Activated CD8-positive, alpha-beta memory T cell treated with anti-CD3 and anti-CD28 coated beads for 1 hour (primary cell): ENCODE measurements at places on chromosomes 7 and 10.

DNA sequence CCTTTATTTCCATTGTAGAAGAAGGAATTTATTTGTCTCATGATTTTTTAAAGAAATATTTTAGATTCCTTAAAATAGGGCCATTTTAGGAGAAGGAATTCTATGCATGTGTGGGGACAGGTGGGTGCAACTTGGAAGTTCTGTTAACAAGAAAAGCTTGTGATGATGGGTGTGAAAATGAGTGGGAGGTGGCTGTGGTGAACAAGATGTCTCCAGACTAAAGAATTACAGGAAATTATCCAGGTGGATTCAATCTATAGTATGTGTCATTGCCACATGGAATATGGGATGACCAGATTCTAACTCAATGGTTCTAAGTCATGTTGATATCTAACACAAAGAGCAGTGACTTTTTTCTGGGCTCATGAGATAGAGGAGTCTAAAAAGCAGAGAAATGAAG lies 229.6 kb upstream of the IGFBP3 start:
- no peak for DNase-seq

- DNase-seq = no peak
Measured at GRCh38 chr10:86830043-86830591, 73.7 kb downstream of the BMPR1A start.

DNA sequence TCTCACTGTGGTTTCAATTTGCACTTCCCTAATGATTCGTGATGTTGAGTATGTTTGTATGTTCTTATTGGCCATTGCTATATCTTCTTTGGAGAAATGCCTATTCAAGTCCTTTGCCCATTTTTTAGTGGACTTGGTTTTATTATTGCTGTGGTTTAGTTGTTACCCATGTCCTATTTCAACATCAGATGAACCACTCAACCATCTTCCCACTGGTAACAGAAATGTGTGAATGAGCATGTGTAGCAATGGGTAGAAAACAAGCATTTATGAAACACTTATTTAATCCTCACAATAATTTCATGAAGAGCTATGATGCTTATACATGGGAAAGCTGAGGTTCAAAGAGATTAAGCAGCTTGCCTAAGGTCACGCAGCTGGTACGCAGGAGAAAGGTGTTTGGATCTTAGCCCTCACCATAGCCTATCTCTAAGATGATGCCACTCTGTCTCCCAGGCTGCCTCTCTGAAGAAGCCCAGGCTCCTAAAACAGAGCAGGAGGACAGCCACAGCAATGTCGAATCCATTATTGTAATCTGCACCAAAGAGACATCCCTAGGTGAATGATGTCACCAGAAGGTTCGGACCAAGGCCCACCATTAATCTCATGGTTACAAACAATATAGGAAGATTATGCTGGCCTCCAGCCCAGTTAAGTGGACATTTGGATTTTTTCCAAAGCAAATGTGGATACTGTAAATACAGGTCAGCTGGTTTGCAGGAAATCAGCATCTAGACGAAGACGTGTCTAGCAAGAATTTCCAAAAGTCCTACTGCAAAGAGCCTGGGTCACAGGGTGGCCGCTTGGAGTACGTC lies 447.6 kb upstream of the ZMIZ1 start:
- DNase-seq = no peak

- no peak for DNase-seq
Measured at GRCh38 chr10:12825260-12825849, 176.2 kb downstream of the CCDC3 start.

DNA sequence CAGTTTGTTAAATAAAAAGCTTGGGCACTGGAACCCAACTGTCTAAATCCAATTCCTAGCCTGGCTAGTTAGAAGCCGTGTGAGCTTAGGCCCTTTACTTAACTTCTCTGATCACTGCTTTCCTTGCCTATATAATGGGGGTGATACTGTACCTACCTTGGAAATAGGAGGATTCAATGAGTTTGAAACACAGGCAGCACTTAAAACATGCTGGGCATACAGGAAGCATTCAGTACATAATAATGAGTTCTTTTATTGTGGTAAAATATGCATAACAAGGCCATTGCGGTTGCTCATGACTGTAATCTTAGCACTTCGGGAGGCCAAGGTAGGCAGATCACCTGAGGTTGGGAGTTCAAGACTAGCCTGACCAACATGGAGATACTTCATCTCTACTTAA lies 47.4 kb upstream of the SEPHS1 start:
- DNase-seq = no peak
